Lower lobe of right lung (tissue), 2 donors: ENCODE measurements at places on chromosomes 3 and 15. TPM values are rescaled to one million over a fixed set of nuclear protein-coding genes. Genes with fewer than 3 reads are reported as not detected.

GRAMD2A gene
- total RNA-seq: 29.3 TPM

GRCh38 chr3:7520059-7520458 lies 659.1 kb downstream of the GRM7 start:
- no peak for DNase-seq

DNA sequence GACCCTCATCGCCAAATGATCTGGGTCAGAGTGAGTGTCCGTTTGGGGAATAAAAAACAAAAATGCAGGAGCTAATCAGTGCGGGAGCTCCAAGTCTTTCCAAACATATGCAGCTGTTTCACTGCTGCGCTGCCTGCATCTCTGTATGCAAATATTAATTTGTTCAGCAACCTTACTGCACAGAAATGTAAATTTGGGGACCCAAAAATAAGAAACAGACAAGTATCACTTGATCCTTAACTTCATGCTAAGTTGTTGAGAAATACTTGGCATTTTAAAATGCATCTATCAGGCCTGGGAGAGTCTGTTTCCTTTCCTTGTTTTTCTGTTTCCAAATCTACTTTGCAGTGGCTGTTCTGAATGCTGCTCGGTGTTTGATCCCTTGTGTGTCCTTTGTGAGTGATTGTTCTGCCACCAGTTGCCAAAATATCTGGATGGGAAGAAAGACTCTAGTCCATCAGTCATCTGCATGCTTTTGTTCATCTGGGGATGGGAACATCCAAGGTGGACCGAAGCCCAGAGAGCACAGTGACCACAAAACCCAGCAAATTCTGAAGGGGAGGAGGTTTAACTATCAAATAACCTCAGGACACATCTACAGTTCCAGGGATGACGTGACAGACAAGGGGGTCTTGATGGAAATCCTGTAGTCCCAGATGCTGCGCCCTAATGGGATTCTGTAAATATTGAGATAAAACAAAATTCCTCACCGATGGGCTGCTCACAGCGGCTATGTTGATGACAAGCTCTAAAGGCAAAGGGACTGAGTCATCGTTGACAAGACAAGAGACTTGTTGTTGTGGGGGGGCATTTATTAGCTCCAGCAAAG lies 199.5 kb upstream of the WNT5A start:
- no peak for DNase-seq

SNURF gene
- 21.3 TPM for total RNA-seq

GRCh38 chr3:9704347-9705322 lies 1.0 kb downstream of the CPNE9 start:
- peak; percentile 52 for DNase-seq

DNA sequence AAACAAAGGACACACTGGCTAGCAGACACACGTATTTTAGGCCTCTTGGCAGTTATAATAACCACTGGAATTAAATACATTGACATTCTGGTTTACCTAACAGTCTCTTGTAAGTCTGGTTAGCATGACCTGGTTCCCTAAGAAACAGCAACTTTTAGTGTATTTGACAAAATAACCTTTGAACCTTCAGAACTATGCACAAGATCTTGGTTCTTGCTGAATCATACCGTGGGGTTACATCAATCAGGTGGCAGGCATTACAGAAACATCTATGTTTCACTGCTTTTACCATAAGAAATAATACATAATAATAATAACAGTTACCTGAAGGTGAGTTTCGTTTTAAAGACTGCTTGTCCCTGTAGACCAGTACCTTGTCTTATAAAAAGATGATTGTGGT lies 18.8 kb downstream of the LEO1 start:
- no peak for DNase-seq

DNA sequence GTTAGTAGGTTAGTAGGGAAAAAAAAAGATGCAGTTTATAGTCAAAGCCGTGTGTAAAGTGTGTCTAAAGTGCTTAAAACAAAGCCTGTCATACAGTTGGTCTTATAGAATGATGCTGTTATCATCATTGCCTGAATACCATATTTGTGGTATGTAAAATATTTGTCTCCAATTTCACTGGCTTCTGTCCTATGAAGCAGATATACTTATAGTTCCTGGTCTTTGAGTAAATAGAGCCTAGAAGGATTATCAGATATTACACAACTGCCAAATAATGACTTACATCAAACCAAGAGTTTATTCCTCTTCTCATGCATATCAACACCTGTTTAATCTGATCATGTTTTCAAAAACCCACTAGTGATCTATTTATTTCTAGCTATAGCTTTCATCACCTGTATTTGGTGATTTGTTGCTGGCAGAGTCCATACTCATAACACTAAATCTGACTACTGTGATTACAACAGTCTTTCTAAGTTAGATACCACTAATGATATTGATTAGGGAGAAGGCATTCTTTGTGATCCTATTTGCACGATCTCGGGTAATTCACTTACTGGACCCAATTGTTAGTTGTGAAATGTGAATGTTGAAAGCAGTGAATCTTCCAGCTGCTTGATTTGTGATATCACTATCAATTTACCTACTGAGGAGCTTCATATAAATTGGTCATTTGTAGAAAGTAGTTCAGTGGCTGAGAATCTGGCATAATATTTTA lies 413.7 kb downstream of the LPP start:
- no peak for DNase-seq

GRCh38 chr3:107250221-107250620 lies 127.0 kb upstream of the CCDC54 start:
- no peak for DNase-seq

PLCH1 gene
- total RNA-seq: 14.0 TPM

GRCh38 chr3:183817639-183818038 lies 7.7 kb downstream of the MAP6D1 start:
- DNase-seq: no peak

RHOV gene
- 1.5 TPM for total RNA-seq

- no peak for DNase-seq
Measured at GRCh38 chr3:114005481-114005880, 50.8 kb downstream of the CCDC191 start.

- no peak for DNase-seq
Measured at GRCh38 chr15:80597076-80597475, 98.0 kb upstream of the ABHD17C start.

DNA sequence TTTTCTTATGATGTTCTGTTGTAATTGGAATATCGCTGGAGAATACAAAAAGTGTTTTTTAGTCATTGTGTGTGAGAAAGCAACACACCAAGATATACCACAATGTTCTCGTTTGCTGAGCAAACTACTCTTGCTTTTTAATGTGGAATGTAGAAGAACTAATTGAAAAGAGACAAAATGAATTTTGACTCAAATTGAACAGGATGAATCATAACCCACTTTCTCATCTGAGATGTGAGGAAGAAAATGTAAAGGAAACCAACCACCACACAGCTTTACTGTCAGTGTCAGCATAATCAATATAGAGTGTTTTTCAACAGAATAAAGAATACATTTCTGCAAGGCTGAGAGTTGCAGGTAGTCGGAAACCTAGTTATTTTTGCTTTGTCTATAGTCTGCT lies 448.8 kb upstream of the TPRG1 start:
- DNase-seq: no peak

DNA sequence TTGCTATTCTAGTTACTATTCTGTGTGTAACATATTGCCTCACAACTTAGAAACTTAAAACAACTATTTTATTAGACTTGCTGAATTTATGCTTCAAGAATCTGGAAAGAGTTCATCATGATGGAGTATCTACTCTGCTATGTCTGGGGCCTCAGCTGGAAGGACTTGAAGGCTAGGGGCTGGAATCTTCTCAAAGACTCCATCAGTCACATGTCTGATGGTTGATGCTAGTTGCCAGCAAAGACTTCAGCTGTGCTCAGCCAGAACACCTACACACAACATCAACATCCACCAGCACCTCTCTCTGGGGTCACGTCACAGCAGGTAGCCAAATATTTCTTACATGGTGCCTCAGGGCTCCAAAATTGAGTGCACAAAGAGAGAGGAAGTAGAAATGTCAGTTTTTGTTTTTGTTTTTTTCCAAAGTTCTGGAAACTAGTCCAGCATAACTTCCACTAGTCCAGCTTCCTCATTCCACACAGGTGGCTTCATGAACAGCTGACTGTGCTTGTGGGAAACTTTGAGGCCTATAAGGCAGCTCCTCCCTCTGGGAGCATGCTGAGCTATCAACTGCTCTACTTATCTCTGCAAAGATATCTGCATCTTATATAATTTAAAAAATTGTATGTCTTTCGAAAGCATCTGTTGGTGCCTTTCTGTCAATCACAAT lies 325.4 kb upstream of the AGTR1 start:
- no peak for DNase-seq

DNA sequence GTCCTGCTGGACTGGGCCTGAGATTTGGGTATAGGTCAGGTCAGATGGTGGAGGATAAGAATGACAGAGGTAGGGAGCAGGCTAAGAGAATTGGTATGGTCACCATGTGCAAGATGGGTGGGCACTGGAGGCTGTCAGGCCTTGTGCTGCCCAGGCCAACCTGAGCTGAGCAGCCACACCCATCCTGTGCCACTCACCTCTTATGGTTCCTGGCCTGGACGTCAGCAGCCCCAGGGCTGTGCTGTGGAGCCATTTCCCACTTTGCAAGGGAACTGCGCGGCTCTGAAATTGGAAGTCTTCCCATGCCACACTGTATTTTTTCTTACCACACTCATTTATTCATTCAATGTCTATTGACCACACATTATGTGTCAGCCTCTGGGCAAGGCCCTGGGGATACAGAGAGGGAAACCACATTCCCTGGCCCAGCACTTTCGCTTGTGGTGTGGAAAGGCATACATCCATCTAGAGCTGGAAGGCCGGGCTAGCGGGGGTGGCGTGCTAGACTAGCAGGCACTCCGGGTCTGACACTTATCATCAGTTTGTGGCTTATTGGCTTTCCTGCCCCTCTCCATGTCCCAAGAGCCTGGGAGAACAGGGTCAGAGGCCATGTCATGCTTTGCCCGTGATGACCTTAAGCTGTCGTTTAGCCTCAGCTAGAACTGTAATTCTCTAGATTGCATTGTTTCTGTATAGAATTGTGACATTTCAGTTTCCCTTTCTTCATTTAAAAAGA lies 51.1 kb upstream of the POLG start:
- no peak for DNase-seq

DNA sequence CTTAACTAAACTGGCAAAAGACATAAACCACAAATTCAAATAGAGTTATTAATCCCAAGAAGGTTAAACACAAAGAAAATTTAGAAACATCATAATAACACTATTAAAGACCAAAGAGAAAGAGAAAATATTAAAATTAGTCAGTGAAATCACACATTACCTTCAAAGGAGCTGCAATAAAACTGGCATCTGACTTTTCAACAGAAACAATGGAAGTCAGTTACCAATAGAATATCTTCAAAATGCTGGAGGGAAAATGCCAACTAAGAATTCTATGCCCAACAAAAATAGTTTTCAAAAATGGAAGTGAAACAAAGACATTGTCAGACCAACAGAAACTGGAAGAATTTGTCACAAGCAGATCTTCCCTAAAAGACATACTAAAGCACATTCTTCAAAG lies 68.7 kb upstream of the RNF7 start:
- no peak for DNase-seq

- no peak for DNase-seq
Measured at GRCh38 chr3:42371776-42372175, 38.6 kb downstream of the LYZL4 start.

- no peak for DNase-seq
Measured at GRCh38 chr3:24435584-24435983, 59.1 kb downstream of the THRB start.

ROBO1 gene
- 14.8 TPM for total RNA-seq

- DNase-seq: no peak
Measured at GRCh38 chr3:109339714-109340648, 2.6 kb upstream of the DPPA4 start.

TRIM42 gene
- total RNA-seq: not detected

GRCh38 chr15:66763186-66764071 lies 61.4 kb downstream of the SMAD6 start:
- DNase-seq: peak; percentile 95

- no peak for DNase-seq
Measured at GRCh38 chr15:63870487-63871209, 36.9 kb upstream of the HERC1 start.

- no peak for DNase-seq
Measured at GRCh38 chr3:68363796-68364195, 568.6 kb downstream of the TAFA4 start.

GOLGA8T gene
- total RNA-seq: not detected

- no peak for DNase-seq
Measured at GRCh38 chr3:155230382-155230781, 63.1 kb downstream of the STRIT1 start.

- no peak for DNase-seq
Measured at GRCh38 chr3:155548195-155548594, 196.7 kb downstream of the PLCH1 start.

GPR149 gene
- not detected for total RNA-seq

TIGIT gene
- 1.7 TPM for total RNA-seq

DNA sequence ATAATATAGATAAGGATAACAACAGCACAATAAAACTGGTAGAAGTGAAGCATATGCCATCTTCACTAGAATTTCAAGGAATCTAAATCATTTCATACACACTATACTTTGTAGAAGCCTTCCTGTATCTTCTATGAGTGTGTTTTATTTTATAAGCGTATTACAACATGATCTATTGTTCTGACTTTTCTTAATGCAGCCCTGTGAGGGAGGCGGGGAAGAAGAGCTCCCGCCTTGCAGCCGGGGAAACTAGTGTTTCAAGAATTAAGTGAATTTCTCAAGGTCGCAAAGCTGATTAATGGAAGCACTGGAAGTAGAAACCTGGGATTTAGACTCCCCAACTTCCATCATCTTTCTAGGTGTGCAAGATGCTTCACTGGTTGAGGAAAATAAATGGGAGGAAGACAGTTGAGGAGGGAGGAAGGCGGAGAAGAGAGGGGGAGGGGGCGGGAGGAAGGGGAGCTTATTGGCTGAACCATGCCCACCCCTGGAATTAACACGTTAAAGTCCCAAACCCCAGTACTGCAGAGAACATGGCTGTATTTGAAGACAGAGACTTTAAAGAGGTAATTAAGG lies 32.9 kb downstream of the VGLL4 start:
- DNase-seq: no peak

DNA sequence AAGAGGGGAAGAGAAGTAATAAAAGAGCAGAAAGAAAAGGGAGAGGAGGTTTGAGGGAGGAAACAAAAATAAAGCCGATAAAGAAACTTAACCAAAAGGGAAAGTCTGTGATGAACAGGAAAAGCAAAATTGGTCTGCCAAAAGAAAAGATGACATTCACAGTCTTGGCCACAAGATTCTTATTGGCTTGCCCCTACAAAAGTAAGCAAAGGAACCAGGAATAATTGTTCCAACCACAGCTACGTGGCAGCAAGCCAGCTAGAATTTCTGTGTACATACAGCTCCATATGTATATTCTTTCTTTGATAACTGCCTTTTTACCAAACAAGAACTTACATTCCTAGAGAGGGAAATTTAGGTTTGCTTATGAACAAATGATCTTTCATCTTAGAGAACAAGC lies 79.6 kb downstream of the MLH1 start:
- DNase-seq: no peak

SLC15A2 gene
- 63.6 TPM for total RNA-seq

GRCh38 chr3:131543714-131544113 lies 40.9 kb upstream of the MRPL3 start:
- no peak for DNase-seq

GOLGA6A gene
- not detected for total RNA-seq

DNA sequence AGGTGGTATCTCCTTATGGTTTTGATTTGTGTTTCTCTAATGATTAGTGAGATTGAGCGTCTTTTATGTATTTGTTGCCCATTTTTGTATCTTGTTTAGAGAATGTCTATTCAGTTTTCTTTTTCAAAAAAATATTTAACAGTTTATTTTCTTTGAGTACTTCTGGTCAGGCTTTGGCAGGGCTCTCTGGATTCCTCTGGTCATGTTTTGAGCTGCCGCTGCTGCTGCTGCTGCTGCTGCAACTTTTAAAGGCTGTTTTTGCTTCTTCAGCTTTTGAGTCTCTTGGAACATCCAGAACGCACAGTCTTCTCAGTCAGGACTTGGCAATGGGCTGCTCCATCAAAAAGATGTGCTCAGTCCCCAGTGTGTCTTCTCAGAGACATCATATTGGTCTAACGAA lies 40.1 kb downstream of the REC114 start:
- DNase-seq: no peak
